ENCODE measurements at places on chromosomes 1 and 21.

GRCh38 chr1:40806731-40807695, 23.4 kb downstream of the KCNQ4 start:
- no peak for DNase-seq

GRCh38 chr1:243594455-243594854, 255.6 kb downstream of the AKT3 start:
- DNase-seq = no peak

DNA sequence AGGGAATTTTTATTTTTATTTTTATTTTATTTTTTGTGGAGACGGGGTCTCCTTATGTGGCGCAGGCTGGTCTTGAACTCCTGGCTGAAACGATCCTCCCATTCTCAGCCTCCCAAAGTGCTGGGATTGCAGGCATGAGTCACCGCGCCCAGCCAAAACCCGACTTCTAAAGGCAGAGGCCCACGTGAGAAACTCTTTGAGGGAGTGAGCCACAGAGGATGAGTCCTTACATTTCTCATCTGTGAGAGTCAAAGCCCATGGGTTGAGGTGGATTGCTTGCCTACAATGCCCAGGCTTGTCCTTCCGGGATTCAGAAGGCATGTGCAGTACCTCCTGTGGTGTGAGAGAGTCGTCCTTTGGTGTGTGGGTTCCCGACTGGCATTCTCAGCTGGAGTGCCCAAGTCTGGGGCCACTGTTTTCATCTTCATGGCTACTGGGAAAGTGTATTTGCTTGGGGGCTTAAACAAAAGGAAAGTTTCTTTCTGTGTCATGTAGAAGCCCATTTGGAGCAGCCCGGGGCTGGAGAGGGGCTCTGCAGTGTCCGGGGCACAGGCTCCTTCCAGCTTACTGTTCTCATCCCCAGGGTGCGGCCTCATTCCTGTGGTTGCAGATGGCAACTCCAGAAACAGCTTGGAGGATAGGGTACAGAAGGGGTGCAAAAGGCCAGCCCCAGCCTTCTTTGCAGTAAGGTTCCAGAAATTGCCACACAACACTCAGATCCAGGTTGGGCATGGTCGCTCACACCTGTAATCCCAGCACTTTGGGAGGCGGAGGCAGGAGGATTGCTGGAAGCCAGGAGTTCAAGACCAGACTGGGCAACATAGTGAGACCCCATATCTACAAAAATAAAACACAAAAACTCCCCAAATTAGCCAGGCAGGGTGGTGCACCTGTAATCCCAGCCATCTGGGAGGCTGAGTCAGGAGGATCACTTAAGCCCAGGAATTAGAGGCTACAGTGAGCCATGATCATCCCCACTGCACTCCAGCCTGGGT, 29.4 kb upstream of the CSF3R start:
- DNase-seq = no peak

- no peak for DNase-seq
These were observed 199.4 kb downstream of the KCTD3 start for GRCh38 chr1:215766521-215766920.

GRCh38 chr1:84174051-84174556, 30.0 kb downstream of the PRKACB start:
- DNase-seq = no peak

DNA sequence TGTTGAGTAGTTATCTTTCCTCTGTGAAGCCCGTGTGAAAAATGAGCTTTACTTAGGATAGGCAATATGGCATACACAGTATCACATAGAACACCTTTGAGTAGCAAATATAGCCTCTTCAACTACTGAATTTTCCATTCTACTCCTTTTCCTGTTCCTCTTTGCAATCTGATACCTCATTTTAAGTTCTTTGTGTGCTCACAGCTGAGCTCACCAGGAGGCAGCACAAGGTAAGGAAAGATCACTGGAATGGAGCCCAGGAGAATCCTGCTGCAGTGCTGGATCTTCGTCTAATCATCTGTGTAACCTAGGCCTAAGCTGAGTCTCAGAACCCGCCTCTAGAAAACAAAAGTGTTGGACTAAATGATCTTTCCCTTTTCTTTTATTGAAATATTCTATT, 171.0 kb downstream of the LRRC40 start:
- peak; percentile 21 for DNase-seq

GRCh38 chr1:203480525-203481084, 5.0 kb downstream of the PRELP start:
- DNase-seq = no peak

DNA sequence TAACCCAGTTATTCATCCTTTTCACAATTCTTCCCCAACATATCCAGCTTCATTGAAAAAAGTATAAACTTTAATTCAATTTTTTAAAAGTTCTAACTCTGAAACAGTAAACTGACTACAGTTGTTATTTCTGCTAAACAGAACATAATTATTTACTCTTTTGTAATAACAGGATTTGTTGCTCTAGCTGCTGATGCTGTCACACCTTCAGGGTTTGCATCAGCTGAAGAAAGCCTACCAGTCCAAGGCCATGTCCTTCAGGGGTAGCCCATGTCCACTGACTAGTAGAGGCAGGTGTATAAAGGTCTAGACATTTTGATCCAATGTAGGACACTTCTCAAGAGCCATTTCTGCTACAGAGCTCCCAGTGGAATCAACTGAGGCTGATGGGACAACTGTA, 107.7 kb downstream of the CDC42BPA start:
- no peak for DNase-seq

DNA sequence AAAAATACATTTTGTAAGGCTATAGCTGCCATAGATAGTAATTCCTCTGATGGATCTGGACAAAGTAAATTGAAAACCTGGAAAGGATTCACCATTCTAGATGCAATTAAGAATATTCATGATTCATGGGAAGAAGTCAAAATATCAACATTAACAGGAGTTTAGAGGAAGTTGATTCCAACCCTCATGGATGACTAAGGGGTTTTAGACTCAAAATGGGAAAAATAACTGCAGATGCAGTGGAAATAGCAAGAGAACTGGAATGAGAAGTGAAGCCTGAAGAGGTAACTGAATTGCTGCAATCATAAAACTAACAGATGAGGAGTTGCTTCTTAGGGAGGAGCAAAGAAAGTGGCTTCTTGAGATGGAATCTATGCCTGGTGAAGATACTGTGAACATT, 230.8 kb downstream of the KCTD3 start:
- no peak for DNase-seq

- DNase-seq = no peak
These were observed 1079.1 kb downstream of the TTLL7 start for GRCh38 chr1:82919837-82920236.

- DNase-seq = no peak
These were observed 28.4 kb downstream of the FCRL5 start for GRCh38 chr1:157523774-157524493.

DNA sequence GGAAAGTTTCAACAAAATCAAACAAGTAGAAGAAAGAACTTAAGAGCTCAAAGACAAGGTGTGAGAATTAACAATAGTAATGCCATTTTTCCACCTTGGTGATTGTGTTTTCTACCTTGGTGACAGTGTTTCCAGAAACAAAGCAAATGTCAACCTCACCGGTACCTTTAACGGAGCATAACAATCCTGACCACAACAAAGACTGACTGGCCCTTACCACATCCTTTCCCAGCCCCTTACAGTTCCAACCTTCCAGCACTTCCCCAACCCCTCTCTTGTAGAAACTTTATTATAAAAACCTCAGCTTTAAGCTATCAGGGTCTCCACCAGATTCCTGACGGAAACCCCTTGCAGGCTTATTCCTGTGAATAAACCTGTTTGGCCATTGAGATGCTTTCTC, 16.7 kb downstream of the STYXL2 start:
- no peak for DNase-seq

DNA sequence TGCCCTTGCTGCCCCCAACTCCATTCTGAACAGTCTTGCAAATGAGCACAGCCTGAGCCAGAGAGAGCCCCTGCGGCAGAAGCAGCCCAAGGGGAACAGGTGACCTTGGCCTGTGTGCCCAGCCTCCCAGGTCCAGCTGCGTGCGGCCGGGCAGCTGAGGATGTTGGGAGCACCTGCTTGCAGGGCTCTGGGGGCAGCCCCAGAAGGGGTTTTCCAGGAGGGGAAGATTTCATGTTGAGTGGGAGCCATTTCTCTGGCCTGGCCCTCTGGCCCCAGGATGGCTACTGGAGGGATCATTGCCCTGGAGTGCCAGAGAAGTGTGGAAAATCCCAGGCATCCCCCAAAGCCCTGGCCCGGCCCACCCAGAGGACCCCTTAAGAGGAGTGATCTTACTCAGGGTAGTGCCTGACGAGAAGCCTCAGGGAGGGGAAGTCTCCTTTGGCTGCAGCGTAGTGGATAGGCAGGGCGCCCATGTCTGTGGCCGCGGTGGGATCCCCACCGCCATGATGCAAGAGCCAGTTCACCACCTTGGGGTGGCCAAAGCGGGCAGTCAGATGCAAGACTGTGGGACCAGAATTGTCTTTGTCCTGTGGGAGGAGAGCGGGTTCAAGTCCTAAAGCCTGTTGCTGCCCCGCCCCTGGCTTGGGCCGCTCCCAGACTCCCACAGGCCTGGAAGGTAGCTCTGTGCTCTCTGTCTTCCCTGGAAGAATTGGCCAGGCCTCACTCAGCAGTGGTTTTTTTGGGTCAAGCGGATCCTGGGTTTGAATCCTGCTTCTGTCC, 20.6 kb upstream of the RNU1-4 start:
- DNase-seq = no peak

DNA sequence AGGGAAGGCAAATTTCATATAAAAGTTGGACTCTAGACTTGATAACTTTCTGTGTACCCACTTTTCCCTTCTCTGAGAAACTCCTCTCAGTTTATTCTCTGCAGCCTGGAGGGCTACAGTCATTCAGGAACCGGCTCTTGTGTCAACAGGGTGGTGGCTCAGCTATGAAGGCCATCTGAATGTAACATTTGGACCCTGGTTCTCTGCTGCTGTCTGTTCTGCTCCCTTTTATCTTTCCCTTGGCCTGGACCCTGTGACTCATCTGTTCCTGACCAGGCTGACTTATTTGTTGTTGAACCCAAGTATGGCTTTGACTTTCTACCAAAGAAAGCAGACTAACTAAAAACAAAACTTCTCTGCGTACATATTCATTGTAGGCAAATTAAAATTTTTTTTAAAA, 75.4 kb downstream of the CENPF start:
- no peak for DNase-seq

GRCh38 chr1:202964791-202965410, 2.2 kb downstream of the CYB5R1 start:
- DNase-seq = no peak
